ENCODE measurements at places on chromosomes 3 and 15. TPM values are rescaled to one million over a fixed set of nuclear protein-coding genes. Genes with fewer than 3 reads are reported as not detected.

DNA sequence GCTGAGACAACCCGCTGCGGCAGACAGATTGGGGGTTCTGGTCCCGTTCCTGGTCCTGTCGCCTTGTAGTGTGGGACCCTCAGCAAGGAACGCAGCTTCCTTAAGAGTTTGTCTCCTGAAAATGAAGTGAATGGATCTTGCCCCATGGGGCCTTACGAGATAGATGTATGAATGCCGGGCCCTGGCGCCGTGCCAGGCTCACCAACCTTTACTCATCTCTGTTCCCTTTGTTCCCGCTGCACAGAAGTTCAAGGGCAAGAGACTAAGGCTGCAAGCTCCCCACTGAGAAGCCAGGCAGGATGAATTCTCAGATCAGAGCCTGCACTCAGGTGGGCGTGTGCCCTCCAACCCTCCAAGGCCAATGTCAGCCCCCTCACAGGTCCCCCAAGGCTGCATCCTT, 162.7 kb upstream of the IQSEC1 start:
- DNase-seq, result no peak

Gene CYP1A1
- total RNA-seq, result not detected

DNA sequence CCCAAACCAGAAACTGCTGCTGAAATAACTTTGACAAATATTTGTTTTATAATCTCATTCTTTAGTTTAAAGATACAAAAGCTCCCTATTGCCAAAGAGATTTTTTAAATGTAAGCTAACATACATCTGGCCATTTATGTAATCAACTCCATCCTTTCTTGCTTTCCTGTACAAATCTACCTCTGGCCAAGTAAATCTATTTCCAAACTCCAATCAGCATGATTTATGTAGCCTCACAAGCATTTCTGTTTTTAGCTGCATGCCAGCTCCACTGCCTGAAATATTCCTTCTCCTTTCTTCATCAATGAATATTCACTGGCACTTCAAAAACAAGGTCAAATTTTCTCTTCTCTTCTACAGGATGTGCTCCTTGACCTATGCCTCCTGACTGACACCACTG, 80.0 kb downstream of the SHOX2 start:
- DNase-seq, result no peak

Gene NRROS
- 8.4 TPM for total RNA-seq

- DNase-seq, result no peak
These were observed 103.7 kb upstream of the ATP2B2 start for GRCh38 chr3:10609134-10609533.

Gene ZNF662
- 2.5 TPM for total RNA-seq

Gene SLC22A14
- total RNA-seq, result not detected

DNA sequence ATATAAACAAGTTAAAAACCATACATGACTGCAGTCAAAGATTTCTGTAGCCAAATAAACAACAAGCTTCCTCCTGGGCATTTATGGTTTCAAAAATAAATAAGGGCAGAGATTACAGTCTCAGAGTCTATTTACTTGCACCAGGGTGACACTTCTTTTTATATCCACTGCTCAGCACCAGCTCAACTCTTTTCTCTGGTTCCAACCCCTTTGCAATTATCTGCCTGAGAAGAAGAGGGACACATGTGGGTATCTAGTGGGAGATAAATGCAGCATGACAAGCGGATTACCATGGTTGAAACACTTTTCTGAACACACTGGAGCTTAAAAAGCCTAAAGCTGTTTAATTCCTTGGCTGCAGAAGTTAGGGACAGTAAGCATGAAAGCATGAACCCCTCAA, 311.5 kb downstream of the CNTN3 start:
- DNase-seq, result no peak

Gene SLC15A2
- total RNA-seq, result 0.69 TPM

DNA sequence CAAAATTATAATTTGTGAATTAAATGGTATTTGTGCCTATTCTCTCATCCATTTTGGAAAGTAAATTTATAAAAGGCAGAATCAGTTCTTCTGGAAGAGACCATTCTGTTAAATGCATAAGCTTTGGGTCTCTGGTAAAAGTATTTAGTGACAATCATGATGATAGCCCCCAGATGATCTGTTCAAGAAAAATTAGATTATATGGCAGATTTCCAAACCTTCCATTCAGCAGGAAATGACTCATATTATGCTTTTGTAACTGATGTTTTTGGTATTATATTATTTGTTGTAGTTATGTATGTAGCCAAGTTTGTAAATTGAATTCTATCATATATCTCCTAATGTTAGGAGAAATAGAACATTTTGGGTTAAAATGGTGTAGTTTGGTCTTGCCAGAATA, 340.8 kb upstream of the DPH6 start:
- DNase-seq, result no peak

Gene ALDH1A2
- not detected for total RNA-seq

- DNase-seq, result no peak
These were observed 355.1 kb upstream of the KCNMB2 start for GRCh38 chr3:178181088-178181487.

DNA sequence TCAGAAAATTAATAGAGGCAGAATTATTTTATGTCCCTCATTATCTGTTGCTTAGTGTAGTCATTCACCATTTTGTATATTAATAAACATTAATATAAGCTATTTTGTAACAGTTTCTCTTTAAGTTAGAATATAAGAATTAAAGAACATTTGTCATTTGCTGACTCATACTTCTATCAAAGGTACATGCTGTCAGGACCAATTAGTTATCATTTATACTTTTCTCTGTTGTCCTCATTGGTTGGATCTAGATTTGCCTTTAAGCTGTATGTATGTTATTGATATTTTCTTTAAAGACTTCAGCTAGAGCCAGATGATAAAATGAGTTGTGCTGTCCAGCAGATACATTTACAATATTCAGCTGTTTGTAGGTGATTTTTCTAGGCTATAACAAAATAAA, 168.4 kb upstream of the MLF1 start:
- no peak for DNase-seq

Gene NGRN
- 55.7 TPM for total RNA-seq

GRCh38 chr3:51739110-51739509, 32.2 kb downstream of the GRM2 start:
- no peak for DNase-seq

DNA sequence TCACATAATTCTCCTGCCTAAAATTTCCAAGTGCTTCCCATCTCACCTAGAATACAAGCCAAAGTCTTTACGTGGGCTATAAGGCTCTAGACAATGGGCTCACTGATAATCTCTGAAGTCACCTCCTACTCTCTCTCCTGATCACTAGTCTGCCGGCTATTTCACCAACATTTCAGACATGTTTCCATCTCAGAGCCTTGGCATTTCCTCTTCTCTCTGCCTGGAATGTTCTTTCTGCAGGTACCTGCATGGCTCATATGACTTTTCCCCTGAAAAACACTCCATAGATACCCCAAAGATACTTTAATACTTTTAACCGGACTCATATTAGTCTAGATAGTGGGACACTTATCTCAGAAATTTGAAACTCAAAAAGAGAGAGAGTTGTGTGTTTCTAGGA, 32.7 kb downstream of the CD200 start:
- DNase-seq, result no peak

Gene PFKFB4
- 2.5 TPM for total RNA-seq

- DNase-seq, result no peak
These were observed 17.5 kb upstream of the SPTSSB start for GRCh38 chr3:161388855-161389254.

Gene SCAANT1
- 2.1 TPM for total RNA-seq

Gene SEC22C
- total RNA-seq, result 73.6 TPM

Gene CEMIP
- total RNA-seq, result not detected

DNA sequence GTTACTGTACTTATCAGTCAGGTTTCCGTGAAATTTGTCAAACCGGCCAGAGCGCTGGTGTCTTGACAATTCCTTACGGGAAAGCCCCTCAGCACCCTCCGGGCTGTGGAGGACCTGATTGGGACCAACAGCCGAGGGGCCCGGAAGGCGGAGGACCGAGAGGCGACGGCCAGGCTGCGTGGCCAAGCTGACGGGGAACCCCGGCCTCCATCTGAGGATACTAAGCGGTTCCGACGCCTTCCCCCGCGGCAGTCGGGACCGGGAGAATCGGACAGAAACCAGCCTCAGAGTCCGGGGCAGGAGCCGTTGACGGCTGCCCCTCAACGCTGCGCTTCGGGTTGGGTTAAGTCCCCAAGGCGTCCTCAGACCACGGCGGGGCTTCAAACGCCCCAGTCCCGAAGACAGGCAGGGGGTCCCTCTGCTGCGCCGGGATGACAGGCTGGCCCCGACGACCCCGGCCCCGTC, 499 bp downstream of the ALDH1A2 start:
- no peak for DNase-seq

Gene ACAD9
- 64.8 TPM for total RNA-seq

DNA sequence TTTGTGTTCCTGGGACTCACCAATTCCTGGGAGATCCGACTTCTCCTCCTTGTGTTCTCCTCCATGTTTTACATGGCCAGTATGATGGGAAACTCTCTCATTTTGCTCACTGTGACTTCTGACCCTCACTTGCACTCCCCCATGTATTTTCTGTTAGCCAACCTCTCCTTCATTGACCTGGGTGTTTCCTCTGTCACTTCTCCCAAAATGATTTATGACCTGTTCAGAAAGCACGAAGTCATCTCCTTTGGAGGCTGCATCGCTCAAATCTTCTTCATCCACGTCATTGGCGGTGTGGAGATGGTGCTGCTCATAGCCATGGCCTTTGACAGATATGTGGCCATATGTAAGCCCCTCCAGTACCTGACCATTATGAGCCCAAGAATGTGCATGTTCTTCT, 16.8 kb downstream of the OR4F15 start:
- no peak for DNase-seq

DNA sequence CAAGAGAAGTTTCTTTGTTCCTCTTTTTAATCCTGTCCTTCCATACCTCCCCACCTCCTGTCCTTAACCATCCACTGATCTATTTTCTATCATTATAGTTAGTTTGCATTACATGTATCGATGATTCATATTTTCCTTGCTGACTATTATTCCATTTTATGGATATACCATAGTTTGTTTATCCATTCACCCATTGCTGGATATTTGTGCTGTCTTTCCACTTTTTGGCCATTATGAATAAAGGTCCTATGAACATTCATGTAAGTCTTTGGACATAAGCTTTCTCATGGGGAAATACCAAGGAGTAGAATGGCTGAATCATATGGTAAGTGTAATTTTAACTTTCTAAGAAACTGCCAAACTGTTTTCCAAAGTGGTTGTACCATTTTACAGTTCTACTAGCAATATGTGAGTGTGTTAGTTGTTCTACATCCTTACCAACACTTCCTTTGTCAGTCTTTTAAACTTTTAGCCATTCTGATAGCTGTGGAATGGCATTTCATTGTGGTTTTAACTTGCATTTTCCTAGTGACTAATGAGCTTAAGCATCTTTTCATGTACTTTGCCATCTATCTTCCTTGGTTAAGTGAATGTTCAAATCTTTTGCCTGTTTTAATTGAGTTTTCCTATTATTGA, 11.7 kb downstream of the ATP6V1A start:
- DNase-seq, result no peak

Gene SERINC4
- total RNA-seq, result not detected

Gene DCBLD2
- 2.5 TPM for total RNA-seq

Gene LMAN1L
- total RNA-seq, result 0.93 TPM

DNA sequence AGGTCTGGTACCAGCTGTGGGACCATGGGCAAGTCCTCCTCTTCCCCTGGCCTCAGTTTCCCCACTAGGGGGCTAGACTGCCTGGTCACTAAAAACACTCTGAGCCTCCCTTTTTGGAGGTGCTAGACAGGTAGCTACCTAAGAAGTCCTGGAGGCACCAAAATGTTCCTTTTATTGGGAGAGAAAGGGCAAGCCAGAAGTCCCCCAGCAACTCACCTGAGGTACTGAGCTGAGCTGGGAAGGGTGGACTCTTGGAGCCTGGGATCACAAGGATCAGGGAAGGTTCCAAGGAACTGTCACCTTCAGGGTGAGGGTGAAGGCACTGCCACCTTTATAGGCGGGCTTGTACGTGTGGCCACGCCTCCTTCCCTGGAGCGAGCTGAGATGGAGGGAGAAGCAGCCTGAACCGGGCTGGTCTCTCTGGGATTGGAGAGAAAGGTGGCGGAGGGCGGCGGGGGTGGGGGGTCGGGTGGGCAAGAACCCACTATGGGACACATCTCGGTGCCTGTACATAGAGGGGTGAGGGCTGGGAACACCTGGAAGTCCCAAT, at the start of gene CYP1A1:
Gene CYP1A1 (minus strand): TSS at position 304 of the 550 bp plus-strand sequence. CDS start 2,431 bp downstream, outside the sequence.
- DNase-seq, result no peak

DNA sequence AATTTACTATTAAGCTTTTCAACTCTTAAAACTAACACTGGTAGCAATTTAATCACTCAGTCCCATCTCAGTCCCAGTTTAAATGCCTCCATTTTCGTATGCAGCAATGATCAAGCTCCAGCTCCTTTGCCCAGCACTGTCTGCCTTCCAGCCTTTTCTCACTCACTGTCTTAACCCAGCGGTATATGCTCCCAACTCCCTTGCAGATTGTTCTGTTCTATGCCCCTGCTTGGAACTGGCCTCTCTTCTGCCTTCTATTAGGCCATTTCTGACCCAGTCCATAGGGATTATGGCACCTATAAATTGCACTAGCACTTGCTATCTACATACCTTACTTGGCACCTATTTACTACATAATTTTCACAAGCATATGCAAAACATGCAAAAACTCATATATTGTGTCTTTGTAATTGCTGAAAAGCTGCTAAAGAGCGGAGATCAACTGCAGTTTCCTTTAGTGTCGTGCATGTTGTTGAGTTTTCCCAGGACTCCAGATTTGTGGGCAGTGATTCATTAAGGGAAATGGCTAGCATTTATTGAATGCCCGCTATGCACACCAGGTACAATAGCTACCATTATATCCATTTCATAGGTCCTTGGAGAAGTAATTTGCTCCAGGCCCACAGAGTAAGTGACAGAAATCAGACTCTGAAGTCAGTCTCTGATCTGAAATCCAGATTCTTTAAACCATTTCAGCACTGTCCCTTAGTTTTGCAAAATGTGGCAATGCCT, 24.4 kb downstream of the CRBN start:
- DNase-seq, result no peak

DNA sequence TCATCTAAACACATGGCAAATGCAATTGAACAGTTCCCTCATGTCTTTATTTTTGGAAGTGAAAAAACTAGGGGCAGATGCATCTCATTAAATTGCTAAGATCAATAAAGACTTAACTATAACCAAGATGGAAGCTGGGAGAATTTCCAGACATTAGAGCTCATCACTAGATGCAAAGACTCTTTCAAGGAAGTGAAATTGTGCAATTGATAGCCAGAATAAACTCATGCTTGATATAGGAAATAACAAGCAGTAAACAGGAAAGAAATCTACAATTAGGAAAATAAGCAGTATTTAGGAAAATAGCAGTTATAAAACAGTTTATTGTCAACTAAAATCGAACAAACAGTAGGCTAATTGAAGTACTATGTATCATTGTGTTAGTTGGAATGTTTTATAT, 8.8 kb upstream of the ANKUB1 start:
- DNase-seq, result no peak

GRCh38 chr3:143658861-143659260, 189.4 kb downstream of the SLC9A9 start:
- DNase-seq, result no peak

DNA sequence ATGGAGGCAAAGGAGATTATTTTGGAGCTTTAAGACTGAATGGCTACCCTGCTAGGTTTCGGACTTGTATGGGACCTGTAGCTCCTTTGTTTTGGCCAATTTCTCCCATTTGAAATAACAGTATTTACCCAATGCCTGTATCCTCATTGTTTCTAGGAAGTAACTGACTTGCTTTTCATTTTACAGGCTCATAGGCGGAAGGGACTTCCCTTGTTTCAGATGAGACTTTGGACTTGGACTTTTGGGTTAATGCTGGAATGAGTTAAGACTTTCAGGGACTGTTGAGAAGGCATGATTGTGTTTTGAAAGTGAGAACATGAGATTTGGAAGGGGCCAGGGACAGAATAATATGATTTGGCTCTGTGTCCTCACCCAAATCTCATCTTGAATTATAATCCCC, 10.5 kb downstream of the EIF5A2 start:
- DNase-seq, result no peak

- no peak for DNase-seq
These were observed 5.1 kb downstream of the SPTBN5 start for GRCh38 chr15:41888662-41889253.
